Body of pancreas (tissue), 4 donors: ENCODE measurements at places on chromosomes 6 and 20. TPM values are rescaled to one million over a fixed set of nuclear protein-coding genes. Genes with fewer than 3 reads are reported as not detected.

The GSTA2 gene
- total RNA-seq, result 76.1 TPM

The PLEKHG1 gene
- total RNA-seq, result 4.2 TPM

The FITM2 gene
- total RNA-seq, result 7.0 TPM

The MYLK4 gene
- total RNA-seq, result 0.33 TPM

The CDC5L gene
- total RNA-seq, result 10.2 TPM

The COL11A2 gene
- total RNA-seq, result 2.3 TPM

GRCh38 chr20:63079971-63080370 is 73.2 kb upstream of the BHLHE23 start:
- no peaks in the 10 kb centered on the region for H3K27me3 ChIP-seq
- H3K4me3 ChIP-seq, result no peak overlapping the region
- H3K27ac ChIP-seq, result no peak overlapping the region
- no peaks in the 10 kb centered on the region for H3K4me1 ChIP-seq
- no peaks in the 10 kb centered on the region for H3K36me3 ChIP-seq

DNA sequence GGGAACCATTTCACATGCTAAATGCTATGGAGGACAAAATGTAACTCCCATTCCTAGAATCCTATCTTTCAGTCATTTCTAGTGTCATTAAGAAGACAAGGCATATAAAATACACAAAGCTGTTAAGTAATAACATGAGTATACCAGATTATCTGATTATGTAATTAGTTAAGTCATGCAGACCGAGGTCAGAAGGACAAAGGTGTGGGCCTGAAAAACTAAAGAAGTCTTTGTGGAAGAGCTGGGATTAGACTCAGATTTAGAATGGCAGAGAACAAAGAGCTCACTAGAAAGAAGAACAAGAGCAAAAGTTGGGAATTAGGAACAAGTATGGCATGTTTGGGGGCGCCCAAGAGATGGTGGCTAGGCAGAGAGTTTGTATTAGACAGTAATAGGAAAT is 37.0 kb downstream of the EFHC1 start:
- no peaks in the 10 kb centered on the region for H3K4me1 ChIP-seq
- no peaks in the 10 kb centered on the region for H3K36me3 ChIP-seq
- DNase-seq, result no peak
- no peak overlapping the region for H3K27ac ChIP-seq

DNA sequence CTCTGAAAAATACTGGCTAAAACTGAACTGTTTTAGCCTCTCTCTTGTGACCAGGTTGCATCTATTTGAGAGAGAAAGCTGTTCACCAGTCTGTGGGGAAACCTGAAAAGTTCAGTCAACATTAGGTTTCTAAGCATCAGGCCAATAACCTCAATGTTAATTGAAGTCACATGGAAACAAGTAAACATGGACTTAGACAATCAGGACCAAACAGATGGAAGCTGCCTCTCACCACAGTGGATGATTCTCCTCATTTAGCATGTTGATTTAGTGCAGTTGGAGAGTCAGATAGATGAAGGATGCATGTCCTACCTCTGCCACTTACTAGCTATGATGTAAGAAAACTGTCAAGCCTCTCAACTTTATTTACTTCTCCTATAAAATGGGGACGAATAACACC is 18.2 kb downstream of the SCGN start:
- peak overlapping the region; percentile 19 for H3K27ac ChIP-seq
- H3K4me3 ChIP-seq, result no peak overlapping the region
- no peaks in the 10 kb centered on the region for H3K36me3 ChIP-seq

DNA sequence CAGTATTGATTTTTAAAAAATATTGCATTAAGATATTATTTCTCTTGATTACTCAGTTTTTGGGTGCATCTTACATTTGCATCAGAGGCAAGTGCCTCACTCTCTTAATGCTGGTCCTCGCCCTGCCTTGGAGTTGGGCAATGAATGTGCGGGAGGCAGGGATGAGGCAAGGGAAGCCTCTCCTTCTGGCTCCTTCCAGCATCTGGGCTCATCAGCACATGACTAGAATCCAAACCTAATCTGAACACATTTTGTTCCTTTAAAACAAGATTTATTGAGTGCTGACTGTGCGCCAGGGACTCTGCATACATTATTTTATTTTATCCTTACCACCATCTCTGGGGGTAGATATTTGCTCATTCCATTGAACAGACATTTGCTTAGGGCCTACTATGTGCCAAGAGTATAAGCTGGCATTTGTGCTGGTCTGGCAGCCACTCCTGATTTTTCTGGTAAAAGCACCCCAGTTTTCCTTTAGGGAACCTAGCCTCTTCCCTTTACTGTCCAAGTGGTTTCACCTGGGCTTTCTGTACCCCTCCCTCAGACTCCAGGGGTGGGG is 71.9 kb upstream of the ZNFX1 start:
- H3K4me3 ChIP-seq, result no peak overlapping the region
- no peaks in the 10 kb centered on the region for H3K27me3 ChIP-seq
- H3K36me3 ChIP-seq, result no peaks in the 10 kb centered on the region
- H3K4me1 ChIP-seq, result peaks cover 6% of the 10 kb centered on the region

DNA sequence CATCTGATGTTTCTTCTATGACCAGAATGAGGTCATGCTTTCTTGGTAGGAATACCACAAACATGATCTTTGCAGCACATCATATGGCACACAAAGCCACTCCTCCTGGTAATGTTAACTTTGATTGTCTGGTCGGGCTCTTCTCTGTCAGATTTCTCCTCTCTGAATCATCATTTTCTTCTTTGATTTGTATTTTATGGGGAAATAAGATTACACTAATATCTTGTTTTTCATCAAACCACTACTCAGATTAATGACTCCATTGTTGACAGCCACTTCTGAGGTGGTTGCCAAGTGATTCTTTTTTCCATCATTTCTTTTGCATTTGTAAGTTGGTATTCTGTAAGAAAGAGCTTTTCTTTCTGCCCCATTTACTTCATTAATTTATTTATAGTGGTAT is 29.5 kb downstream of the TRMT11 start:
- no peak for DNase-seq
- no peak overlapping the region for H3K4me3 ChIP-seq
- H3K27ac ChIP-seq, result no peak overlapping the region
- H3K27me3 ChIP-seq, result no peaks in the 10 kb centered on the region
- peaks cover 18% of the 10 kb centered on the region for H3K36me3 ChIP-seq

DNA sequence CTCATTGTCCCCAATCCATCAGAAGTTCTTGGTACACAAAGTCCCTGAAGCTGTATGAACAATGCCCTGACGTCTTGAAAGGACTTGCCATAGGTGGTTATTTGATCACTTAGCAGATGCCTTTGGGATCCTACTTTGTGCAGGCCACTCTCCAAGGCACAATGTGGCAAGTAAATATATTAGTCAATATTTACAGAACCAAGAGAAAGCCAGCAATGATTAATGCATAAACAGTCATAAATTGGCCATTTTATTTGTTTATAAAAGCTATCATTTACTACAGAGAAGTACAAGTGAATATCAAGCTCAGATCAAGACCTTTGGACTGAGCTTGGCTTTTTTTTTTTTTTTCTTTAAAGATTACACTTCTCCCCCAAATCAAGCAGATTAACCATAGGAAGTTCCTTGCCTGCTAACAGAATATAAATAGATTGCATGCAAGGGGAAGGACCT is 161.8 kb downstream of the MTHFD1L start:
- H3K27ac ChIP-seq, result peak overlapping the region; percentile 70
- no peaks in the 10 kb centered on the region for H3K27me3 ChIP-seq
- H3K4me3 ChIP-seq, result no peak overlapping the region
- H3K4me1 ChIP-seq, result peaks cover 30% of the 10 kb centered on the region

DNA sequence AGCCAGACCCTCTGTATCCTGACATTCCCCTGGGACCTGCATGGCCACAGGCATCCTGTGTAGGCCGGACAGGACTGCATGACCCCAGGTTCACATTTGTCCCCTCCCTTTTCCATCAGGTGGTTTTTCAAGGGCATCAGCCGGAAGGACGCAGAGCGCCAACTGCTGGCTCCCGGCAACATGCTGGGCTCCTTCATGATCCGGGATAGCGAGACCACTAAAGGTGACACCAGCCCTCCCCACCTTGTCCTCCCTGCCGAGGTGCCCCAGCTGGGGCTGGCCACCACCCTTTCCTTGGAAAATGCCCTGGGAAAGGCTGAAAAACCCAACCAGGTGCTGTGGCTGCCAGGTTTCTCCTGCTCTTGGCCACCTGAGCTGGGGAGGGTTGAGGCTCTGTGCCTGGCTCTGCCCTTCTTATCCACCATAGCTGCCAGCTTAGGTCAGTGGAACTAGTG is 27.6 kb downstream of the HCK start:
- no peaks in the 10 kb centered on the region for H3K4me1 ChIP-seq
- H3K27me3 ChIP-seq, result no peaks in the 10 kb centered on the region
- no peak overlapping the region for H3K27ac ChIP-seq
- no peaks in the 10 kb centered on the region for H3K36me3 ChIP-seq
- no peak overlapping the region for H3K4me3 ChIP-seq
- DNase-seq, result no peak

GRCh38 chr6:7247179-7247456 is 65.9 kb downstream of the SSR1 start:
- peaks cover 18% of the 10 kb centered on the region for H3K4me1 ChIP-seq
- DNase-seq, result no peak
- H3K27me3 ChIP-seq, result no peaks in the 10 kb centered on the region
- H3K27ac ChIP-seq, result no peak overlapping the region
- peaks cover 7% of the 10 kb centered on the region for H3K36me3 ChIP-seq

DNA sequence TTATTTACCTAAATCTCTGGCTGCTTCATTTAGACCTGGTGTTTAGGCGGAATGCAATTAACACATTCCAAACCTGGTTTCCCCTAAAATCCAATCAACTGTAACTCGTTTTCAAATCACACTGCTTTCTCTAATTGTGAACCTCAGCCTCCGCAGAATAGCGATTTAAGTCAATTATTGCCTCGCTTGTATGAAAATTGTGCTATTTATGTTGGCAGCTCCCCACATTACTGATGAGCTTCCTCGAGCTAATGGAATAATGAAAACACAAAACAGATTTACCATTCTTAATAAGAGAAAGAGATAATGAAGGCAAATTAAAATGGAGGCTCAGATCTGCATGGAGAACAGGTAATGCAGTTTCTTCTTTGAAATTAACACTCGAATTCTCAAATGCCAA is 67.9 kb downstream of the SLC2A10 start:
- no peaks in the 10 kb centered on the region for H3K4me1 ChIP-seq
- H3K27ac ChIP-seq, result no peak overlapping the region
- no peak for DNase-seq
- H3K36me3 ChIP-seq, result no peaks in the 10 kb centered on the region
- no peak overlapping the region for H3K4me3 ChIP-seq

DNA sequence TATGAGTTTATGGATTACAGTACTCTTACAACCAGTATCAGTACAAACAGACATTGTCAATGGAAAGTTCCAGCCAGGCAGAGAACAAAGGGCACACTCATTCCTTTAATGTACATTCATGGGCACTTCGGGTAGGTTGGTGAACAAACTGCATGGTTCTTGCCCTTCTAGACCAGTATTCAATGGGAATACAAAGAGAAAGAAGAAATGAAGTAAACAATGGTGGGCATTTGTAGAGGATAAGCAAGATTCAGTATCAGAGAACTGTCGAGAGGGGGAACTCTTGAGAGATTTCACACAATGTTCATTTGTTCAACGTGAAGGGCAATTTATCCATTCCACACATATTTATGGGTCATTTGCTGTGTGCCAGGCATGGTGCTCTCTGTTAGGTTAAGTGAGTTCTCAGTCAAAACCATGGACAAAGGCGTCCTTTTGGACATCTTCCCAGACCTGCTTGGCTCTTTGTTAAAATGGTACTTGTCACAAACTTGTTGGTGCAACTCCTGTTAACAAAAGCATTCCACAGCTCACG is 714.8 kb downstream of the DHX35 start:
- DNase-seq, result peak; percentile 44
- H3K36me3 ChIP-seq, result no peaks in the 10 kb centered on the region
- H3K4me3 ChIP-seq, result no peak overlapping the region
- no peaks in the 10 kb centered on the region for H3K4me1 ChIP-seq

GRCh38 chr20:19943061-19943521 is 74.1 kb upstream of the NAA20 start:
- H3K27me3 ChIP-seq, result no peaks in the 10 kb centered on the region
- H3K27ac ChIP-seq, result peak overlapping the region; percentile 58
- H3K4me1 ChIP-seq, result peaks cover 56% of the 10 kb centered on the region
- no peaks in the 10 kb centered on the region for H3K36me3 ChIP-seq
- peak; percentile 23 for DNase-seq
- H3K4me3 ChIP-seq, result no peak overlapping the region

- no peak for DNase-seq
- H3K27ac ChIP-seq, result no peak overlapping the region
- H3K36me3 ChIP-seq, result no peaks in the 10 kb centered on the region
- H3K4me1 ChIP-seq, result peaks cover 12% of the 10 kb centered on the region
- H3K27me3 ChIP-seq, result no peaks in the 10 kb centered on the region
- H3K4me3 ChIP-seq, result no peak overlapping the region
These were observed 12.0 kb upstream of the HFE start for GRCh38 chr6:26075063-26075717.

GRCh38 chr20:12012241-12013222 is 94.8 kb downstream of the BTBD3 start:
- no peaks in the 10 kb centered on the region for H3K27me3 ChIP-seq
- DNase-seq, result peak; percentile 71
- H3K36me3 ChIP-seq, result no peaks in the 10 kb centered on the region
- H3K27ac ChIP-seq, result no peak overlapping the region

DNA sequence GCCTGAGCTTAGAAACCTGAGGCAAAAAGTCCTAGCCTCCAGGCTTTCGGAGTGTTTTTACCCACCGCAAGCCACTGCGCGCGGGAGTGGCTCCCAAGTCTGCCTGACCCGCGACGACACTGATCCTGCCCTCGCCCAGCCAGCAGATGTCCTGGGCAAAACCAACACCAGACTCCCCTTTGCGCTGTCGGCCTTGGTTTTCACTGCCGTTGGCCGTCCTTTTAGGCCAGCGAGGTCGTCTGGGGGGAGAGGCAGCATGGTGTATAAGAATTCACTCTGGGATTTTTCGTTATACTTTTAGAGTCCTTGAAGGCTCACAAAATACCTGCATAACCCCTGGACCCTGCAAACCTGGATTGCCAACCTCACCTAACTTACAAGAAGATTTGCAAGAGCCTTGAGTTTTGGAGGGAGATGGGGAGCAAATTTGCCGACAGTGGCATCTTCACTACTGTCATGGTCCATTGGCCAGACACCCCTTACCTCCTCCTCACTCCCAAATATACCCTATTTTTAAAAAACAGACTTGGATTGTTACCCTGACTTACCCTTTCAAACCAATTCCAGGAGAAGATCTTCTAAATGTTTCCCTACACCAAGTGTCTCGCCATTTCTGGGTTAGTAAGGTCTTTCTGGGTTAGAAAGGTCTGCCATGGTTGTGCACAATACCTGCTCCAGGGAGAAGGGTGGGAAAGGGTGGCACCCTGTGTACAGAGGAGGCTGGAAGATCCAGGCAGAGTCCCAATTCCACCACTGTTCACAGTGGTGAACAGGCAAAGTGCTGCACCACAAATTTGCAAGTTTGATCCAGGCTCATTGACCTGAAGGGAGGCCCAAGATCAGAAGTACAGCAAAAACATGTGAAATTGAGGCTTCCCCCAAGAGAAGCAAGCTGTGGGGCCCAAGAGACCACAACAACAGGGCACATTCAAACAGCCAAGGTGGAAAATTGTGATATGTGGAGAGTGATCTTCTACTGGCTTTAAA is 4.4 kb downstream of the FOXA2 start:
- peak overlapping the region; percentile 98 for H3K27ac ChIP-seq
- DNase-seq, result peak; percentile 66
- no peaks in the 10 kb centered on the region for H3K27me3 ChIP-seq
- no peak overlapping the region for H3K4me3 ChIP-seq
- no peaks in the 10 kb centered on the region for H3K36me3 ChIP-seq
